ENCODE measurements at places on chromosomes 3 and 15. TPM values are rescaled to one million over a fixed set of nuclear protein-coding genes. Genes with fewer than 3 reads are reported as not detected.

Gene B3GALNT1
- total RNA-seq = 6.0 TPM

Gene HTR3E
- total RNA-seq = not detected

Gene SENP2
- total RNA-seq = 55.0 TPM

DNA sequence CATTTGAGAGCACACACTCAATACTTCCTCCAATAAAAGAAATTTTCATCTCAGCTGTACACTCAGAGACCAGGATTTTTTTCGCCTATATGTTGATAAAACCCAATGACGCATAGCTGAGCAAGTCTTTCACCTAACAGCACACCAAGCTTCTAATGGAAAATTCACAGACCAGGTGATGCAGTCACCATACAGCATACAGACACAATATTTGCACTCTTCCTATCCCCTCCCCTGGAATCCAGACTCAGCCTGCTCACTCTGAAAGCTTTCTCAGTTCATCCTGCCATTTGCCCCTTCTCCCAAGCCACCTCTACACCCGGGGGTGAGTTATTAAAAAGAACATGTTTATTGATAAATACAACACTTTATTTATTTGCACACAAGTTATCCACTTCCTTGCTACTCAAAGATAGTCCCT lies 1.7 kb downstream of the TBC1D5 start:
- DNase-seq = no peak

DNA sequence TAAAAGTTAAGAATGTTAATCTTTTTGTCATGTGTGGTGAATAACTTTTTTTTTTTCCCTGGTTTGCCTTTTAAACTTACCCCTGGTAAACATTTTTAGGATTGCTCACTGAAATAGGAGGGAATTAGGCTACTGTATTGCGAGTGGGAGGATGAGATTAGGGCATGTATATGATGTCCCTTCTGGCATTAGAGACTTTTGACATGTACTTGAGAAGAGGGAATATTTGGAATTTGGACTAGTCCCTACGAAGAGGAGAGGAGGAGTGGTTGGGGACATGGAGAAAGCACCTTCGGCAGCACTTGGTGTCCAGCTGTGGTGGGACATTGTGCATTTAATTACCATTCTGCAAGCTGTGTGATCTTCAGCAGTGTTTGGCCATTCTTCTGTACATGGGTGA lies 25.0 kb downstream of the PDE8A start:
- no peak for DNase-seq

DNA sequence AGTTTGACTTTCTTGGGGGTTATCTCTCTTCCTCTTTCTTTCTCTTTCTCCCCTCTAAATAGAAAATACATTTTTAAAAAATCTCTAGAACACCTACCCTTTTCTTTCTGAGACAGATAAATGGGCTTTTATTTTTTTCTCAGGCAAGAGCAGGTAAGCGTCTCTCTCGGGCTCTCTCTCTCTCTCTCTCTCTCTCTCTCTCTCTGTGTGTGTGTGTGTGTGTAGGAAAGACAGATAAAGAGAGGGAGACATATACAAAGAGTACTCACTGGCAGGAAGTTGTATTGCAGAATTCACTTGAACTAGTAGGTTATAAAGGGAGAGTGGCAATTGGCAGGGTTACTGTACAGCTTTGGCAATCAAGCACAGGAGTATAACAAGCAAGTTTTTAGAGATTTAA lies 118.1 kb upstream of the LSAMP start:
- no peak for DNase-seq

- no peak for DNase-seq
Measured at GRCh38 chr3:64456674-64457073, 231.1 kb downstream of the ADAMTS9 start.

DNA sequence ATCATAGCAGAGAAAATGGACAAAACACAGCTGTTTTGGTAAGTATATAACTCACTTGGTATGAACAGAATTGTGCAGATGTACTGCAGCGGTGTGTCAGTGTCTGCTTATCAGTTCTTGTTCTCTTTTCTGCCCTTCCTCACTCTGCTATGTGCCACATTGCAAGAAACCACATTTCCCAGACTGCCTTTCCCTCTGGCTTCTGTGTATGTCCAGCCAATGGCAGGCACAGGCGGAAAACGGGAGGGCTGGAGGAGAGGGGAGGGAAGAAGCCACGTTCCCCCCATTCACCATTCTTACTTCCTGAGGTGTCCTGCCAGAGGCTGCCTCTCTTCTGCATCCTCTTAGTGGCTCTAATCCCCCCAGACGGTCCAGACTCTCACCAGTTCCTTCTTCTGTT lies 15.4 kb downstream of the HHLA2 start:
- peak; percentile 30 for DNase-seq

DNA sequence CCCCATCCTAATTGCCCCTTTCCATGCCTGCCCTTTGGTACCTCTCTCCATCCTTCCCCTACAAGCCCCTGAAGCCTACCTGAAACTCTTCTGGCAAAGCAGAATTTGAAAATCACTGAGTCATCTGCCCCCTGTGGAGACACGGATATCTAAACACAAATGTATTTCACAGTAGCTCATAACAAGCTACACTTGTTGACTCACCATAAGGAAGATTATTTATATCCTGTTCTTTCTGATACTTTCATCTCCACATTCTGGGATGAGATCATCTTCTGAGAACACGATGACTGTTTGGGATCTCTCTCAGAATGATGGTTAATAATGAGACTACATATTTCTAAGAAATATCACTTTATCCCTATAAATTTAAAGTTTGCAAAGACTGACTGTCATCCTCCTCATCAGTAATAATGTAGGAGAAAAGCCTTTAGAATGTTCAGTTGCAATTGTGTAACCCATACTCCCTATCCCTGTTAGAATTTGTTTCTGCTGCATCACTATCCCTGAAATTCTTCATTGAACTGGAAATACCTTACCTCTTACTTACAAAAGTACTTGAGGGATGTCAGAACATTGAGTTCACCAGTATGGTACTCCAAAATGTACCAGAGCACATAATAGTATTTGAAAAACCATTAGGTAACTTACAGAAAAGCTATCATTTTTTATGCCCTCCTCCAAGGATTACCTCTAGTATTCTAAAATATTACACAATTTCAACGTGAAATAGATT lies 116.1 kb upstream of the IL12A start:
- no peak for DNase-seq

Measured in WTC11 (cell line).